H1 (cell line): ENCODE measurements at places on chromosomes 12 and 14. TPM values are rescaled to one million over a fixed set of nuclear protein-coding genes. Genes with fewer than 3 reads are reported as not detected.

LYZ gene
- 0.34 TPM in 1 of 2 replicates, not detected in the other for total RNA-seq

GEMIN2 gene
- total RNA-seq, result 29.1 TPM in 2 replicates

MGAT4C gene
- 2.5 and 3.0 TPM in 2 replicates for total RNA-seq

BTBD6 gene
- total RNA-seq, result 10.2 and 11.6 TPM in 2 replicates

TAS2R14 gene
- 0.78 and 0.80 TPM in 2 replicates for total RNA-seq

SSPN gene
- total RNA-seq, result 0.86 and 0.98 TPM in 2 replicates

GNPNAT1 gene
- 54.1 and 56.4 TPM in 2 replicates for total RNA-seq

TMTC1 gene
- total RNA-seq, result 19.8 and 20.8 TPM in 2 replicates

GALNT16 gene
- 6.0 and 6.3 TPM in 2 replicates for total RNA-seq

GON7 gene
- 8.8 and 9.9 TPM in 2 replicates for total RNA-seq

KRT79 gene
- total RNA-seq, result not detected in 2 replicates

IPO8 gene
- total RNA-seq, result 51.0 and 59.8 TPM in 2 replicates

NTS gene
- 32.6 and 36.6 TPM in 2 replicates for total RNA-seq

MYO1H gene
- not detected in 2 replicates for total RNA-seq

LGALS3 gene
- total RNA-seq, result 8.8 and 9.7 TPM in 2 replicates

JAG2 gene
- total RNA-seq, result 6.2 and 8.9 TPM in 2 replicates

IAPP gene
- not detected in 2 replicates for total RNA-seq

ALG10B gene
- 3.2 and 4.6 TPM in 2 replicates for total RNA-seq

FOXN4 gene
- 0.26 and 0.57 TPM in 2 replicates for total RNA-seq

CMA1 gene
- not detected in 2 replicates for total RNA-seq

NPFF gene
- total RNA-seq, result 0.80 TPM in 1 of 2 replicates, not detected in the other

NRIP2 gene
- total RNA-seq, result not detected in 2 replicates

STAC3 gene
- 1.3 and 1.9 TPM in 2 replicates for total RNA-seq

LGR5 gene
- total RNA-seq, result 0.15 and 0.19 TPM in 2 replicates

SLC8A3 gene
- total RNA-seq, result 1.0 and 1.1 TPM in 2 replicates

RTL1 gene
- not detected in 2 replicates for total RNA-seq

P2RX2 gene
- 0.84 and 1.5 TPM in 2 replicates for total RNA-seq

TAS2R7 gene
- total RNA-seq, result not detected in 2 replicates

MYF6 gene
- not detected in 2 replicates for total RNA-seq

TPH2 gene
- total RNA-seq, result 0.90 and 1.1 TPM in 2 replicates
